ENCODE measurements at places on chromosomes 3 and 15.
A peak's percentile ranks its signal among the peaks of the same experiment; 100 is the strongest.

GRCh38 chr15:79003301-79003700 lies 58.5 kb upstream of the CTSH start:
- DNase-seq = peak; percentile 85

DNA sequence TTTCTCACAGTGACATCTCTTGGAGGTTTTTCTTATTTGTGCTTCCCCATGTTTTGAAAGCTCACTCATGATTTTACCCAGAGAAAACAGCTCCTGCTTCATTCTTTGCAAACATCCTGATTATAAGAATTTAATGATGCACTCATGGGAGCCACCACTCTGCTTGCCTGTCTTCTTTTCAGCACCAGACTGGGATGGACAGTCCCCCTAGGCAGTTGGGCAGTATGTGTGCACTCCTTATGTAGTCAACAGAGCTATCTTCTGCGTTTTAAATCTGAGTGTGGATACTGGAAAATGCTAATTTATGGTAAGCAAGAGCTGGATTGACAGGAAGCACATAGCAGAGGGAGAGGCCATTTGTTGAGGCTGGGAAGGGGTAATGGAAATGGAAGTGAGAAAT lies 276.1 kb downstream of the AGBL1 start:
- DNase-seq = no peak

- peak; percentile 78 for DNase-seq
These were observed 2.9 kb upstream of the C15orf39 start for GRCh38 chr15:75198560-75199356.

DNA sequence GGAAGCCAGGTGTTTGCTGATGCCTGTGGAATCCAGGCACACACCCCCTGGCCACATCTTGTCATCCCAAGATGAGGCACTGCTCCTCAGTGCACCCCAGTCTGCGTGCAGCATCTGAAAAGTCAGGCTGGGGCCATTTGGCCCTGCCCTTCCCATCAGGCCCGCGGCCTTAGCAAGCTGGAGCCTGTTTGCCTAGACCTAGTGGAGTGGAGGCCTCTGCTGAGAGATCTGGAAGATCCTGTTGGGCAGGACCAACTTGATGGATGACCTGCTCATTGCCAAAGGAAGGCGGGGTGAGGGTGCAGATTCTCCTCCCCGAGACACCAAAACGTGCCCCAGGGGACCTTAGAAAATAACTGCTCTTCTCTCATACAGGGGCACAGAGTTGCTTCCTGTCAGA lies 220.2 kb downstream of the SHQ1 start:
- DNase-seq = no peak

DNA sequence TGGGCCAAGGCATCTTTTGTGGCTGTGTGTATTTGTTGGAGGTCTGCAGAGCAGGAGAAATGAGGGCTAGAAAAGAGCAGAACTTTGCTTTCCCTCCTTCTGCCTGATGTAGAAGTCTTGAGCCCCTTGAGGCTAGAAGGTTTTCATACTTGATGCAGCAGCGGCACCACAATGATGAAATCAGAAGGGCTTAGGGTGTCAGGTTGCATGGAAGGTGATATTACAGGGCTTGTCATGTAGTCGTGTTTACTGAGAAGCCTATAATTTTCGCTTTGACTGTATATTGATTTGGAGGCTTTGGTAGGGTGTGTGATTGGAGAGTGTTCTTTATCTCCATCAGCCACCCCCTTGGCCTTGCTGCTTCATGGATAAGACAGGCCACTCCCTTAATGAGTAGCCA lies 339.8 kb downstream of the THSD4 start:
- DNase-seq = no peak

DNA sequence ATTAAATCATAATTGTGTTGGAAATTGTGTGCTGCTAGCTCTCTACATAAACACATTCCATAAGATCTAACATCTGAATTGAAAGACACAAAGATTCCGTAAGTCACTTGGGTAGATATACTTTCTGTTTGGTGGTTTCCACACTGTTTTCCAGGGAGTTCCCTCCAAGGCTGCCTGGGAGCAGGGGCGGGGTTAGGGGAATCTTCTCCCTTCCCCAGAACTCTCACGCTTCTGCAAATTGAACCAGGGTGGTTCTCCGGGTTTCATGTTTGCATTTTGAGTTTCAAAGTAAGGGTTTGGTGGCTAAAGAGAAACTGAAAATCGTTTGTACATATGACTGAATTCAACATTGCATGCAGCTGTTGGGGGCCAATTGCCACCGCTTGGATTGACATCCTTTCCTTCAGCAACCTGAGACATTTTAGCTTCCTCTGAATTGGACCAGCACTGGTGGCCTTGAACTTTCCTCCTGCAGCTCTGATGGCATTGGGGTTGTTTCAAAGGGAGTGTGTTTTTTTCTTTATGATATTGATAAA lies 192.7 kb upstream of the FEZF2 start:
- DNase-seq = no peak

DNA sequence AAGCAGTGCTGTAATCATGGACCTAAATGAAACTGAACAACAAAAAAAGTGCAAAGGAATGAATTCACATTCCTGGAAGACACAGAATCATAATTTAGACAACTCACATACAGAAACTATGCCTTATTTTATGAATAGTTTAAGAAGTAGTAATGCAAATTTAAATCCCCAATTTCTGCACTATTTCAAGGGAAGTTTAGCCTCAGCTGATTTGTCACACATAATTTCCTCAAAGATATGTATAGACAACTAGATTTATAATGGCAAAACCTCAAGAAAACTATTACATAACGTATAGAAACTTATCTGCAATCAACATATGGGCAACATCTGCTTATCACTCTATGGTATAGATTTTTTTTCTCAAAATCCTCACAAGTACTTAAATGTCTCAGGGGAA lies 7.8 kb upstream of the PTX3 start:
- peak; percentile 66 for DNase-seq

Data from inflammatory macrophage treated with lipopolysaccharide for 4 hours (primary cell).